Skin of body (tissue), 3 donors: ENCODE measurements at places on chromosomes 12 and 14.

DNA sequence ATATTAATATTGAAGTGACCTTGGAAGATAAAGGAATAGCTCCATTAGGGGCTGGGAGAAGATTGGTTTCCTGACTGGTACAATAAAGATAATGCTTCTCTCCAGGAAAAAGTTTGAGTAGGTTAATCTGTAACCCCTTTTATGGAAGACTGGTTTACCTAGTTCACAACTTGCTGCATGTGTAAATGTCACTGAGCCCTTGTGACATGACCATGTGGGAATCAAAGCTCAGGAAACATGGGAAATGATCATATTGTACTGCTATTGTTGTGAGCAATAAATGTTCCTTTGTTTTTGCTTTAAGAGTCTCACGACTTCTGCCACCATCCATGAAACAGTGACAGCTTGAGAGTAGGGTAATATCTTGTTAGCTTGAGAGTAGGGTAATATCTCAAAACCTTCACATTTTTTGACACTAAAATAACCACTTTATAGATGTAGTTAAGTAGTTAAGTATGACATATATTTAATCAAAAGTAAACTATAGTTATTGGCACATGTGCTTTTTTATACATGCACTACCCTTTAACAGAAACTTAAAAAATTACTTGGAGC lies 1338.6 kb downstream of the FSCB start:
- DNase-seq, result no peak

- no peak for DNase-seq
These were observed 450.7 kb downstream of the AACS start for GRCh38 chr12:125515887-125516286.

DNA sequence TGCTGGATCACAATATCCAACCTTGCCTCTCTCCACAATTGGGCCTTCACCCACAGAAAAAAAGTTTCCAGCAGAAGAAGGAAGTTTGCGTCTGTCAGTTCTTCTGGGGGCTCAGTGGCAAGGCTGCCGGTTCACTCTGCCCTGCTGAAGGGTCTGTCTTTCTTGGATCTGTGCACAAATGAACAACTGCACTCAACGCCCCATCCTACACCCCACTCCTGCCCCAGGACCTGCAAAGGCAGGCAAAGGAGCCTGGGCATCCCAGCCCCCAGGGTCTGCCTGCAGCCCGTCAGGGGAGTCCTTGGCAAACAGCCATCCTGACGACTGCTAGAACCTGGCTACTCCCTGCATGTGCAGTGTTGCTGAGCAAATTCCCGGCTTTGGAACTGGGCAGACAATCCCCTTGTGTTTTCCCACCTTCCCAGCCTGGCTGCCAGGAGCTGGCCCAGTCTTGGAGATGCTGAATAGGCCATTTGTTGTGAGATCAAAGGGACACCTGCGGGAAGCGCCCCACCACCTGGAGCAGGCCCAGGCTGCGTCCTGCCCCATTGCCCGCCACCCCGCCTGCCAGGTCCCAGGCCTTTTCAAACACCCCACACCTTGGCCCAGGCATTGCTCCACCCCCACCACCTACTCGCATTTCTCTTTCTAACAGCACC lies 311.9 kb downstream of the BCL11B start:
- DNase-seq, result no peak

DNA sequence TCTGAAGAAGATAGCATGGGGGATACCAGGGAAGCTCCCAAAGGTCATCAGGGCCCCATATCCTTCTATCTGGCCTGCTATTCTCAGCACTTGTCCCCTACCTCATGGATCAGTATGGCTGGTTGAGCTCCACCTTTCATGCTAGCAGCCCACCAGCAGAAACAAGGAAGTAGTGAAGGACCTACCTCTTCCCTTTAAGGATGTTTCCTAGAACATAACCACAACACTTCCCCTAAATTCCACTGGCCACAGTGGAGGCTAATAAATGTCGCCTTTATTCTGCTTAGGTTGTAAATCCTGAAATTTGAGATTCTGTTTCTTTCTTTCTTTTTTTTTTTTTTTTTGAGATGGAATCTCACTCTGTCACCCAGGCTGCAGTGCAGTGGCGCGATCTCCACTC lies 128.6 kb upstream of the PARP11 start:
- no peak for DNase-seq

DNA sequence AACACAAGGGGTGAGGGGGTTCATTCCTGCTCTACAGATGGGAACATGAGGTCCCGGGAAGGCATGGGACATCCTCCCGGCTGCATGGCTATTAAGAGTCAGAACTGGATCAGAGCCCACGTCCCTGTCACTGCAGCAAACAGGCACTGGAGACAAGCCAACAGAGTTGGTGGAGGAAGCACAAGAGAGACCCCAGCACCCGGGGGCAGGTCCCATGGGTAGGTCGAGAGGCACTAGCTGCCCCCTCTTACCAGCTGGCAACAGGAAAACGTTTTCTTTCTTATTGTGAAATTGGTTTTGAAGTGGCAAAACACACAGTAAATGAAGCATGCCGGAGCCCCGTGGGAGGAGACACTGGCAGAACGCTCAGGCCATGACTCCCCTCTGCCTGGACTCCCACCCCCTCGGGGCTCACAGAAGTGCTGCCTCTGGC lies 43.6 kb downstream of the SYNE3 start:
- DNase-seq, result no peak

- DNase-seq, result no peak
These were observed 104.1 kb downstream of the IGF1 start for GRCh38 chr12:102376181-102376747.

GRCh38 chr14:24837280-24838046 lies 203.5 kb upstream of the GZMB start:
- DNase-seq, result no peak

- no peak for DNase-seq
These were observed 835.9 kb downstream of the DIO2 start for GRCh38 chr14:79375356-79375755.

GRCh38 chr12:64175254-64175945 lies 46.7 kb downstream of the KICS2 start:
- peak; percentile 83 for DNase-seq

DNA sequence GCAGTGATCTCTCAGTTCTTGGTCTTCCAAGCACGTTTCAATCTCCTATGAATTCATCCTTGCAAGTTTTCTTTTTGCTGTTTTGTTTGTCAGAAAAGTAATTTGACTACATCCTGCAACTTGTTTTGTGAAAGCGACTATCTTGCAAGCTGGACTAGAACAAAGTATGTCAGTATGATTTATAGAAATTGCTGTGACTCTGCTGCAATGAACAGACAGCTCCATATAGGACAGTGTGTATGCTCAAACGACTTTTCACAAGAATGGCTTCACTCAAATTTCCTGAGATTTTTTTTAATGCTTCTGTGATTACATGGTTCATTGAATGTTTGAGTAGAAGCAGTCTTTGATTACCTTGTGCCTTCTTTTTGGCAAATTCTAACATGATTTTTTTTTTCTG lies 123.5 kb upstream of the TRHDE start:
- no peak for DNase-seq

DNA sequence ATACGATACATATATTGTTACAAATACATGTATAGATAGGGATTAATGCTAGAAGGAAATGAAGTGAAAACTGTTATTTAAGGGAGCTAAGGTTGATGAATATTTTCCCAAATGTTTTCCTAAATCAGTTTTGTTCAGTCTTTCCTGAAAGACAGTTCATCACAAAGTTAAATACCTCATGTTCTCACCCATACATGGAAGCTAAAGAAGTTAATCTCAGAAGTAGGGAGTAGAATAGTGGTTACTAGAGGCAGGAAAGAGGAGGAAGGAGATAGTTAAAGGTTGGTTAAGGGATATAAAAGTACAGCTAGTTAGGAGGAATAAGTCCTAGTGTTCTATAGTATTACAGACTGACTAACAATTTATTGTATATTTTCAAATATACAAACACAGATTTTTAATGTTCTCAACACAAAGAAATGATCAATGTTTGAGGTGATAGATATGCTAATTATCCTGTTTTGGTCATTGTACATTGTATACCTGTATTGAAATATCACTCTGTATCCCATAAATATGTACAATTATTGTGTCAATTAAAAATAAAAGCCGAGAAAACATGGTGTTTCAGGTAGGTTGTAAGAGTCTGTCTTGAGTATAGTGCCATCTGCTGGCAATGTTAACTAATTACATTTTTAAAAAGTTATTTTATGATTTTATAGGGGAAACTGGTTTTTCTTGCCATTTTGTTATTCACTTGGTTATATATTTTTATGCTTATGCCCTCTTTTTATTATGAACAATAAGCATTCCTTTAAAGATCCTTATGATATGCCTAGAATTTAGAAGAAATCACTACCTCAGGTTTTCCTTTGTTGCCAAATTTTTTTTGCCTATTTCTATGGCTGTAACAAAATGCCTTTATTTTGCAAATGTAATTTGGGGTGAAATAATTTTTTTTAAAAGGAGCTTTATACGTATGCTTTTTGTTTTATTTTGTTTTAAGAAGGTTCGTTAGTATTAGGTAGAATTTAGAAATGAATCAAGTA lies 26.9 kb downstream of the ZDHHC17 start:
- no peak for DNase-seq

- no peak for DNase-seq
These were observed 443.7 kb downstream of the GXYLT1 start for GRCh38 chr12:41700940-41701339.

GRCh38 chr14:50038398-50039119 lies 77.8 kb downstream of the VCPKMT start:
- no peak for DNase-seq

DNA sequence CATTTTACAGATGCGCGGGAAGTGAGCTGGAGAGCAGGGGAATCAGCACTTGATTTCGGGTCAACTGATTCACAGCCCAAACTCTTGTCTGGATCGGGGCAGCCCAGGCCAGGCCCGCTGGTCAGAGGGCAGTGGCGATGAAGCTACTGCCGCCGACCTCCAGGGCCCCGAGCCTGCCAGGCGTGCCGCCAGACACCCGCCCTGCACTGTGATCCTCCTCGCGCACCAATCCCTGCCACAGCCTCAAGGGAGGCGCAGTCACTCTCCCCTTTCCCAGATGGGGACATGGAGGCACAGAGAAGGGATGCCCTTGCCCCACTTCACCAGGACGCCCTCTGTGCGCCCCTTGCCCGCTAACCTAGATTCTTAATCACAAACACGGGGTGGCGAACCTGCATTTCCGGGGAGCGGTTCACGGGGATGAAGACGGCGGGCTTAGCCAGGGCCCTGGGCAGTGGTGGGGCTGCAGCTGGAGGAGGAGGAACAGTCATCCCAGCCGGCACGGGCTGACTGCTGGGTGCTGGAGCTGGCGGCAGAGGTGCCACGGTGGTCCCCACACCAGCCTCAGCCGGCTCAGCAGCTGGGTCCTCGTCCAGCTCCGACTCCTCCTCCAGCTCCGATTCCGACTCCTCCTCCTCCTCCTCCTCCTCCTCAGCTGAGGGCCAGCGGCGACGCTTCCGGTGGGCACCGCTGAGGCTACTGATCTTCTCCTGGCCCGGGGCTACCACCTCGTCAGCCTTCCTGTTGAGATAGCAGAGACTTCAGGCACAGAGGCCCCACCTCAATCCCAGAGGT lies 8.6 kb downstream of the DHX37 start:
- DNase-seq, result no peak

DNA sequence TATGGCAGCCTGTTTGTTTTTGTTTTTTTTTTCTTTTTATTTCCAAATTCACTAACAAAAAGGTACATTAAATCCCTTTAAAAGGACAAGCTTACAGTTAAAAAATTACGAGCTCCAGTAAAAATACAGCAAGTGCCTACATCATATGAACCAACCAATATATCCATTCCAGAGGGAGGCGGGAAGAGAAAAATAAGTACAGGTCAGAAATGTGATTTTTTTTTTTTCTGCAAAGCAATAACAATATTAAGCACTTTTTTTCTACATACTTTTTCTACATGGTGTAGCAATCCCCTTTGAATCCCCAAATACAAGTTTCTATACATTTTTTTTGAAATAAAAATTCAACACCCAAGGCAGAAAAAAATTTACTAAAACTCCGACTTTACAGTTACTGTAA lies 100.6 kb downstream of the BCL11B start:
- no peak for DNase-seq

DNA sequence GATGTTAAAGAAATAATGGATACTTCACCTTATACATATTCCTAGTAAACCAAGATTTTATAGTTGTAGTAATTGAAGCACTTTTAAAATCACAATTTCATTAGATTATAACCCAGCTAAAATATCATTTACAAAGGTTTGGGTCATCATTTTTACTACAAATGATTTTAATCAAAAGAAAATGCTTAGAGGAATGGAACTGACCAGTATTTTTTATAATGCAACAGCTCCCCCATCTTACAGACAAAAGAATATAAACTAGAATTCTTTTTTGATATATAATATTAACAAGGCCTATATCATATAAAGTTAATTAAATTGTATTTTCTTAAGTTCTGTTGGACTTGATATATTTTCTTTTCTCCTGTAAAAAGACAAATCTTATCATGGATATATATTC lies 20.4 kb upstream of the LRFN5 start:
- DNase-seq, result no peak

DNA sequence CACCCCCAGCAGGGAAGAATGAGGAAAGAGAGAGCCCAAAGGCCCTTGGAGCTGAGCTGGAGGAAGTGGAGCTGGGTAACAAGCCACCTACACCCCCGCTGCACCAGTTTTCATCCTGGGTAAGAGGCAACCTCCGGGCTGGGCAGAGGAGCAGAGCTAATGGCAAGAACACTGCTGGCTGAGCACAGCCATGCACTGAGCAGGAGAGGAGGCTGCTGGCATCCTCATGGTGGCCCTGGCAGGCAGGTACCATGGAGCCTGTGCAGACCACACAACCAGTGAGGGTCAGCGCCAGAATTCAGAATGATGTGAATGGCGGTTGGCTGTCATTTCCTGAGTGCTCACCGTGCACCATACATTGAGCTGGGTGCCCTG lies 29.7 kb downstream of the PLEKHH1 start:
- DNase-seq, result no peak

DNA sequence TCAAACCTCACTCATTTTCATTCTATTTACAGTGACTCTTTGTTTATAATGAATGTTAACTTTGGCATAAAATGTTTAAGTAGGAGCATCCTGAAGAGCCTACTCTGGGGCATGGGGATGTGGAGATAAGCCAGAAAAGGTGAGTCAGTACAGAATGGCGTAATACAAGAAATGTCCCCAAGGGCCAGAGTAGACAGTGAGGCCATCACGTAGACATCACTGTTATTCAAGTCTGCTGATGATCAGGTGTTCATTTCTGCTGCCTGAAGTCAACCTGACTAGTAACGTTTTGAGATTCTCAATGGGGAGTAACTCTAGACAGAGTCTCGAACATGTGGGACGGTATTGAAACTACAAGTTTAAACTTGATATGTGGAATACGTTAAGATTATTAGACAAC lies 47.6 kb upstream of the PKP2 start:
- no peak for DNase-seq

DNA sequence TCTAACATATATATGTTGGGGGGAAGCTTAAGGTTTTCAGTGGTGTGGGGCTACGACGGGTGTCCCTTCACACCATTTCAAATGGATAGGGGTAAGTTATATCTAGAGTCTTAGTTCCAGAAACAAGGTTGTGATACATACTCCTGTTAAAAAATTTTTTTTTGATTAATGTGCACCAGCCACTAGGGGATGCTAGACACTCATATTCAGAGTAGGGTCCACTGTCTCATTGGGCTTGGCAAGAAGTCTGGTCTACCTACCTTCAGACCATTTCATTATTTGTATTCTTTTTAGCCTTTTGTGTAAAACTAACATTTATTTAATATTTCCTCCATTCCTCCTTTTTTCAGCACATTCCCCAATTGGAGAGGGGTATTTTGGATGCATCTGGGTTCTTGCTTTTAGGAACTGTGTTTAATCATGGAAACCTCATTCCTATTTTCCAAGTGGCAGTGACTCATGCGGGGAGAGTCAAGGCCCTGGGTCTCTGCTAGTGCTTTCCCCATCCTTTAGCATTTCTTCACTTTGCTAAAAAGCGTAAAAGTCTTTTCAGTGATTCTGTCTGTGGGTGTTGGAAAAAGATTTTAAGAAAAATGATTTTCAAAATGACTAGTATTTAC lies 33.4 kb downstream of the ANO4 start:
- no peak for DNase-seq
